ENCODE measurements at places on chromosomes 4 and X.
A peak's percentile ranks its signal among the peaks of the same experiment; 100 is the strongest.

- no peak for DNase-seq
Measured at GRCh38 chr4:32560306-32560705, 1840.1 kb downstream of the PCDH7 start.

- DNase-seq, result no peak
Measured at GRCh38 chr4:93351846-93352245, 476.7 kb upstream of the ATOH1 start.

GRCh38 chr4:185792384-185793115, 19.4 kb downstream of the SORBS2 start:
- DNase-seq, result no peak

DNA sequence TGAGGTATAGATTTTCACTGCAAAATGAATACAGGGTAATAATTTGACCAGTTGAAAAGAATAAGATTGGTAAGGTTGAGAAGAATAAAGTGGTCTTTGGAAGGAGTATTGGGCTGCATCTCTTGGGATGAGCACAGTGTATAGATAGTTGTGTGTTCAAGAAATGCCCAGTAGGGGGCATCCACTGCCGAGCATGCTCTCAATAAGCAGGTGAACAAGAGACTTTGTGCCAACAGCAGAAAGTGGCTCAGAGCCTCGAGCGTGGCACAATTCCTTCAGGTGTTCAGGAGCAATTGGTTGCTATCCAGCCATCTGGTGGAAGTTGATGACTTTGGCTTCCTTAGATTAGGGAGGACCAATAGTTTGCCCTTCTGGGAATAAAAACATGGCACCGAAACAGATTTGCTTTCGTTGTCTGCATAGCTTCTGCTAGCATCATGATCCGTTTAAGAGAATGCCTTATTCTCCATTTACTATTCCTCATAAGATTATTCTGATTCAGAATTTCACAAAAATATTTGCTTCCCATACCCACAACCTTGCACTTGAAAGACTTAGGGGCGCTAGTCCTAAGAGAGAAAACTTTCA, 258.1 kb upstream of the NEIL3 start:
- DNase-seq, result peak; percentile 2

- DNase-seq, result no peak
Measured at GRCh38 chrX:25013632-25014365, 2.0 kb downstream of the ARX start.

DNA sequence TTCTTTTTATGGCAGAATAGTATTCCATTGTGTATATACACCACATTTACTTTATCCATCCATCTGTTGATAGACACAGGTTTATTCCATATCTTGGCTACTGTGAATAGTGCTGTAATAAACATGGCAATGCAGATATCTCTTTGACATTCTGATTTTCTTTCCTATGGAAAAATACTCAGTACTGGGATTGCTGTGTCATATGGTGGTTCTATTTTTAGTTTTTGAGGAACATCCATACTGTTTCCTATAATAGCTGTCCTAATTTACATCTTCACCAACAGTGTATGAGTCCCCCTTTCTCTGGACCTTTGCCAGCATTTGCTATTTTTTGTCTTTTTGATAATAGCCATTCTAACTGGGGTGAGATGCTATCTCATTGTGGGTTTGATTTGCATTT, 73.5 kb downstream of the GPAT3 start:
- no peak for DNase-seq
